ENCODE measurements at places on chromosomes 12 and 14.

- DNase-seq = peak; percentile 90
Measured at GRCh38 chr12:52307836-52308805, 13.1 kb downstream of the KRT83 start.

- DNase-seq = no peak
Measured at GRCh38 chr12:81520064-81520945, 238.8 kb downstream of the PPFIA2 start.

- no peak for DNase-seq
Measured at GRCh38 chr12:70556179-70556869, 80.9 kb downstream of the PTPRB start.

- no peak for DNase-seq
Measured at GRCh38 chr14:71398450-71398849, 491.2 kb downstream of the PCNX1 start.

- no peak for DNase-seq
Measured at GRCh38 chr12:24135158-24135850, 185.8 kb upstream of the SOX5 start.

DNA sequence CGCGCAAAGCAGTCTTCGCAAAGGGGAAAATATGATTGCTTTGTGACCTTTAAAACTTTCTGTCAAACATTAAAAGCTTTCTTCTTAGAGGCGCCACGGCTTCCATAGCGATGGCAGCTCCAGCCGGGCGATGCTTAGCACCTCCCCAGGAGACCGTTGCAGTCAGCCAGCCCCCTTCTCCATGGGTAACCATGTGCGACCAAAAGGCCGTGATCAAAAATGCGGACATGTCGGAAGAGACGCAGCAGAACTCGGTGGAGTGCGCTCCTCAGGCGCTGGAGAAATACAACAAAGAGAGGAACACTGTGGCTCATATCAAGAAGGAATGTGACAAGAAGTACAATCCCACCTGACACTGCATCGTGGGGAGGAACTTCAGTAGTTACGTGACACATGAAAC, 12.7 kb upstream of the STON2 start:
- no peak for DNase-seq

DNA sequence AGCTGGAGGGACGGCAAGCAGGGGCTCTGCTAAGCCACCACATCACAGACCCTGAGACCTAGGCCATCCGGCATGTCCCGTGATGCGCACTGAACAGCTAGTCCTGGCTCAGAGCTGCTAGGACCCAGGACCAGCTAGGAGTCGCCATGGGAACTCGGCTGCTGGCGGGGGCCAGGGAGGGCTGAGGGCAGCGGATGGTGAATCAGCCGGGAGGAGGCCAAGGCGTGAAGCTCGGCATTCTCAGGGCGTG, 5.1 kb downstream of the AHNAK2 start:
- peak; percentile 36 for DNase-seq

DNA sequence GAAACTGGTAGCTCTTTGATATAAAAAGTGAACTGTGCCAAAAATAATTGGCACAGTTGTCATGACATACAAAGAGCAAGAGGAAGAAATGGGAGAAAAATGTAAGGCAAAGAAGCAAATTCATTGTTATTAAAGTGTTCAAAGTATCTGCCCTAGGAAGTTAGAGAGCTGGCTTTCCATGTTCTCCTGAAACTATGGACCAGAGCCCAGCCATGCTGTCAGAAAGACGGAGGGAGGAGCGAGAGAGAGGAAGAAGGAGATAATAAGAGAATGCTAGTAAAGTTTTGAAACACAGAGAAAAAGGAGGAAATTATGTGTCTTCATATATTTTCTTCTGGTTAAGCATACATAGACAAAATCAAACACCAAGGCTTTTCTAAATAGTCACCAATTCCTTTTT, 78.1 kb upstream of the PELI2 start:
- no peak for DNase-seq

DNA sequence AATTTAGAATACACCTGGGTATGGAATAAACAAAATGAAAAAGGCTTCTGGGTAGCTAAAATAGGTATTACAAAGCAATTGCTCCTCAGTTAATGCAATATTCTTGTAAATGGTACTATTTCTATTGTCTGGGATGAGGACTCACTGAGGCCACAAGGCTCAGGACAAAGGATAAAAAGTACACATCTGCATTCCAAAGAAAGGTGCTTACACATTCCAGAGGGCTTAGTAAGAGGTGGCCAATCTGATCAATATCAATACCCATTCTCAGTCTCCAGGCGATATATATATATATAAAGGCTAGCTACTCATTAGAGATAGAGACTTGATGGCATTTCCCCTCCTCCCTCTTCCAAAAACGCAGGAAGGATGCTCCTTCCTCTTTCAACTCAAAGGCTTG, 43.8 kb downstream of the ATXN7L3B start:
- DNase-seq = no peak

DNA sequence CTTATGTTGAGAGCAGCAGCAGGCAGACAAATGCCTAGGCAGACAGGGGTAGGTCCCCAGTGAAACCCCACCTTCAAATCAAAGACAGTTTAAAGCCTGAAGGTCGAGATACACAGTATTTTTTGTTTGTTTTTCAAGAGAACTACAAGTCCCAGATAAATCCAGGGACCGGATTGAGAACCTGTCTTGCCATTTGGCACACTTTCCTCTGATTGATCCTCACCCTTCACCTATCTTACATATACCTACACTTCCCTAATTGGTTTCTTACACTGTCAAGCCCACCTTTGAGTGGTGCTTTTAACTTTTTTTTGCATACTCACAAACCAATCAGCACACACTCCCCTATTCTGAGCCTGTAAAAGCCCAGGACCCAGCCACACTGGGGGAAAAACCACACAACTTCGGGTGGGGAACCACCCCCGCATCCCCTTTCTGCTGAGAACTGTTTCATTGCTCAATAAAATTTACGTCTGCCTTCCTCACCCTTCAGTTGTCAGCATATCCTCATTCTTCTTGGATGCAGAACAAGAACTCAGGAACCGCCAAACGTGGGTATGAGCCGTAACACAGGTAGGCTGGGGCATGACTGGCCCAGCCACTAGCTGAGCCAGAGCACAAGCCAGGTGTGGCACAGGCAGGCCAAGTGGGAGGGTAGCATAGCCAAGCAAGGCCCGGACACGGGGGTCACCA, 11.1 kb downstream of the DICER1 start:
- no peak for DNase-seq

DNA sequence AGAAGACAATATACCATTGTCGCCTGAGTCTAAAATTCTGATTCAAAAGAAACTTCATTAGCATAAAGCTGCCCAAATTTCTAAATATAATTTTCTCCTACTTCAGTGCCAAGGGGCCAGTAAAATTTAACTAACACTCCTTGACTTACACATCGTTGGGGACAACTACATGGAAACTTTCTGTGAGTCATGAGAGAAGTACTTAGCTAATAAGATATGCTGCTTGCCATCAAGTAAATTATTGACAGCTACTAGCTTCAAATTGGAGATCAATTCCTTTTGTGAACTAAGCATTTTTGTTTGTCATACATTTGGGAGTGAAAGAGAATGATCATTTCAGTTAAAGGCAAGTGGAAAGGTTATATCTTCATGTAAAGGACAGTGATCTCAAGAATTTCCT, 373.3 kb downstream of the MDGA2 start:
- no peak for DNase-seq

DNA sequence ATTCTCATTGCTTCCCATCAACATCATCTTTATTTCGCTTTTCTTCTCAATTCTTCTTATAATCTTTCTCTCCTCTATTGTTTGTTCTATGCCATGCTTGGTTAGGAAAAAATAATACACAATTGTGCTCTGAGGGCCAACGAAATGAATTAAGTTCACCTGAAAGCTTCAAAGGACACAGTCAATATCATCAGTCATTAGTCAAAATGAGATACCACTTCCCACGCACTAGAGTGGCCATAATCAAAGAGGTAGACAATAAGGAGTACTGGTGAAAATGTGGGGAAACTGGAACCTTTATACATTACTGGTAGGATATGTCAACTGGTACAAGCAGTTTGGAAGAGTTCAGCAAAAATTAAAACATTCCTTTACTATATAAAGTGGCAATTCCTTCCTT, 91.5 kb downstream of the TMTC1 start:
- no peak for DNase-seq

GRCh38 chr14:33987565-33988080, 36.7 kb upstream of the EGLN3 start:
- DNase-seq = no peak

DNA sequence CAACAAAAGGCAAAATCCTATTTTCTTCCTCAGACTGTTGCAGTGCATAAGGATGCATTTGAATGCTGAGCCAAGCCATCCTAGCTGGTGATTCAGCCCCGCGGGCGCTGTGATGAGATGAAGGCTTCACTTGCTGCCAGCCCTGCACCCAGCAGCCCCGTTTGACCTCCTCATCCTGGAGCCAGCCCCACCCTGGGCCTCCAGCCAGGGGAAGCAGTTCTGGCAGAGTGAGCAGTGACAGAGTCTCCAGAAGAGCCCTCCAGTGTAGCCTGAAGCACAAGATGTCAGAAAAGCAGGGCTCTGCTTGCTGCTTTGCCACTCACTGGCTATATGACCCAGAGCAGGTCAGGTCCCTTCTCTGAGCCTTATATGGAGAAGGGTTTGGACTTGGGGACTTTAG, 96.2 kb upstream of the HSPB8 start:
- DNase-seq = no peak

DNA sequence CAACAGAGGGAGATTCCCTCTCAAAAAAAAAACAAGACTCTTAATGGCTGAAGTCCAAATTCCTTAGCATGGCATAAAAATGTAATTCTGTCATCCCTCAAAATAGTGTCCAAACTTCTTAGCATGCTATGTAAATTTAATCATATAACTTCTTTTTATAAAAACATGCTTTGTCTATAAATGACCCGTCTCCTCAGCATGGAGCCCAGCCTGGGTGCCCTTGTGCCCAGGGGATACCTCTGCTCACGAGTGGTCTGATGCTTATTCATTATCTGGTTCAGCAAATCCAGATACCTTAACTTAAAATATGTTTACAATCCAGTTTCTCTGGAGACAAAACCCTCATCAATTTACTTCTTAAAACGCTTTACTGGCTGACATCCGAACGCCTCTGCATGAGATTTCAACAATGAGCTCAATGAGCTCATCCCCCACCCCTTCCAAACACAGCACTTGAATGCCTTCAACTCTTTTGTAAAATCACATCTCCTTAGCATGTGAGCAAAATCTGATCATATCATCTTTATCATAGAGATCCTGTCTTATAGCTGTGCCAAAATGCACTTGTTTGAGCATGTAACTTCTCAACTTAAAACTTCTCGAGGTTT, 15.7 kb downstream of the RTL1 start:
- peak; percentile 16 for DNase-seq

DNA sequence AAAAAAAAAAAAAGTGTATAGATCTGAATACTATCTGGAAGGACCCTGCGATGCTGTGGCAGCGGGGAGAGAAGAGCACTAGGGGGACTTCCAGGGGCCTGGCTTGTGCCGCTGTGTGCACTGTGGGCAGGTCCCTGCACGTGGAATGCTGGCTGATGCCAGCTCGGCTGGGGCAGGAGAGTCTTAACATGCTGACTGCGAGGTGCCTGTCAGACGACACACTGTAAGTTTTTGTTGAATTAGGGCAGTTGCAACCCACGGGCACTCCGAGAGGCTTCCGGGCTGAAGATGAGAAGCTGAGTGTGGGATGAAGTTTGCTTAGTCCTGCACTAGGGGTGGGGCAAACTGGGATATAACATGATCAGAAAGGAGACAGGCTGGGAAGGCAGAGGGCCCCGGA, 10.7 kb downstream of the GLT1D1 start:
- no peak for DNase-seq

DNA sequence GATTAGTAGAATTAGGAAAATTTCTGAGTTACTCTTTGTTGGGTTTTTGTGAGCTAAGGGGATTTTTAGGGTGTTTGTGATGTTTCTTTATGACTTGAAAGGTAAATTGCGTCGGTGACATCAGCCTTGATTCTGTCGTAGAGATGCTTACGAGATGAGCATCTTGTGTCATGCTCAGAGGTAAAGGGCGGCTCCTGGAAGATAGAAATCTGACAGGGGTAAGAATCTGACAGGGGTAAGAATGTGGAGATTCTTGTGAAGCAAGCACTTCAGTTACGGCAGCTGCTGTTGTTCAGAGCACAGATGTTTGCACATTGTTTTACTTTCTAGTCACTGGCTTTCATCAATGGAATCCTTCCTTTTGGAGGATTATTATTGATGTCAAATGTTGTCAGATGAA, 22.5 kb downstream of the EML1 start:
- DNase-seq = no peak

DNA sequence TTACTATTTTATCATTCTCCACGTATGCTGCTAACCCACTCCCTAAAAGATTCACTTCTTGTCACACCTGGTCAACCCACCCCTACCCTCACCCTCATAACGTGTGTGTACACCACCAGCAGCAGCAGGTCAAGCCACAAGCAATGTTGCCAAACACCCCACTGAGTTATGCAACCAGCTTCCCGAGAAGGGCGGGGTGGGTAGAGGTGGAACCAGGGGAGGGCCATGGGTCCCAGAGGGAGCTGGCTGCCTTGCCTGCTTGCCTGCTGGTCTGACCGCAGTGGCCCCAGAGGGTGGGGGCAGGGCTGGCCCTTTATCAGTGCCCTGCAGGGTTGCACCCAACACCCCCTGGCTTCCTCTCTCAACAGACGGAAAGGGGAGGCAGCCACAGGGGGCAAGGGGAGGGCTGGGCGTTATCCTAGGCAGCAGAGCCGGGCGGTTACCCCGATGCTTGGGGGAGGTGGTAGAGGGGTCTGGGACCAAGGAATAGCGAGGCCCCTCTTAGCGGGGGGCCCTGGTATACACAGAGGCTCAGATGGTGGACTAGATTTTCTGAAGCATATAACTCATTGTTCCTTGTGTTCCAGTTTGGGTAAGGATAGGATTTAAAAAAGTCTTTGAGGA, 3.5 kb upstream of the NFE2 start:
- no peak for DNase-seq

DNA sequence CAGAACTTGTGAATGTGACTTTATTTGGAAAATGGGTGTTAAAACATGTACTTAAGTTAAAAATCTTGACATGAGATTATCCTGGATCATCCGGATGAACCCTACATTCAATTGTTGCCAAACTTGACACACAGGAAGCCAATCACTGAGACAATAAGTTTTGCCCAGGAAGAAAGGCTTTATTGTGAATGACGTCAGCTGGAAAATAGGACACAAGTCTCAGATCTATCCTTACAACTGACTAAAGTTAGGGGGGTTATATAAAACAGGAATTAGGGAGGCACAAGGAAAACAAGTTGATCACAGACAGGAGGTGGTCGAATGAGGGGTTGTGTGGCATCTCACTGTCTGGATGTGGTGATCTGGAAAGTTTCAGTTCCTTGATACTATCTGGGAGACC, 126.9 kb downstream of the TTC8 start:
- no peak for DNase-seq

DNA sequence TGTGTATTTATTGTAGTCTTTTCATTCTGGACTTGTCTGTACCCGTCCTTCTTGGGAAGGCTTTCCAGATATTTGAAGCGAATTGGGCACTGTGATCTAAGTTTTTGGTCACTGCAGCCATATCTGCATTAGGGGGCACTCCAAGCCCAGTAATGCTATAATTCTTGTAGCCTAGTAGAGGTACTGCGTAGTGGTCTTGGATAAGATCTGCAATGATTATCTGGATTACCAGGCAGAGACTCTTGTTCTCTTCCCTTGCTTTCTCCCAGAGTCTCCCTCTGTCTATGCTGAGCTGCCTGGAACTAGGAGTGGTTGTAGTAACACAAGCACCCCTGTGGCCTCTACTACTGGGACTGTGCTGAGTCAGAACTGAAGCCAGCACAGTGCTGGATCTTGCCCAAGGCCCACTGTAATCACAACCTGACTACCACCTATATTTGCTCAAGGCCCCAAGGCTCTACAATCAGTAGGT, 30.0 kb downstream of the SLC38A2 start:
- peak; percentile 19 for DNase-seq
